Stimulated activated CD8-positive, alpha-beta memory T cell treated with anti-CD3 and anti-CD28 coated beads, Interleukin-15, amount 100 ng/mL, for 48 hours (primary cell): ENCODE measurements at places on chromosomes 16 and 17.

GRCh38 chr16:78444-79150 lies 572 bp downstream of the MPG start:
- DNase-seq: no peak

DNA sequence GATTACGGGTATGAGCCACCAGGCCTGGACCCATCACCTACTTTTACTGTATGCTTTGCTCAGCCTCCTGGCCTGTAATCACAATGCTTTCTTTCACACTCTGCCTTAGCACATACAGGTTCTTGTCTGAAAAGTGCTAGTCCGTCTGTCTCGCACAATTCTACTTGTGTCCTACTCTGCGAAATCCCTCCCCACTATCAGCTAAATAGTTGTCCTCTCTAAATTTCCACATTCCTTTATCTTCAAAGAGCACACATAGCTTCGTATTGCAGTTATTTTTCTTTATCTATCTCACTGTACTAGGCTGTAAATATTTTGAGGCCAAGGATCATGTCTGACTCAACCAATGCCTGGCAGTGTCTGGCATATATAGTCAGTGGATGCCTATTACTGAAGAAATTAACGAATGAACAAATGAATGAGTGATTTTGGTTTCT lies 38.5 kb upstream of the ETV4 start:
- DNase-seq: no peak

DNA sequence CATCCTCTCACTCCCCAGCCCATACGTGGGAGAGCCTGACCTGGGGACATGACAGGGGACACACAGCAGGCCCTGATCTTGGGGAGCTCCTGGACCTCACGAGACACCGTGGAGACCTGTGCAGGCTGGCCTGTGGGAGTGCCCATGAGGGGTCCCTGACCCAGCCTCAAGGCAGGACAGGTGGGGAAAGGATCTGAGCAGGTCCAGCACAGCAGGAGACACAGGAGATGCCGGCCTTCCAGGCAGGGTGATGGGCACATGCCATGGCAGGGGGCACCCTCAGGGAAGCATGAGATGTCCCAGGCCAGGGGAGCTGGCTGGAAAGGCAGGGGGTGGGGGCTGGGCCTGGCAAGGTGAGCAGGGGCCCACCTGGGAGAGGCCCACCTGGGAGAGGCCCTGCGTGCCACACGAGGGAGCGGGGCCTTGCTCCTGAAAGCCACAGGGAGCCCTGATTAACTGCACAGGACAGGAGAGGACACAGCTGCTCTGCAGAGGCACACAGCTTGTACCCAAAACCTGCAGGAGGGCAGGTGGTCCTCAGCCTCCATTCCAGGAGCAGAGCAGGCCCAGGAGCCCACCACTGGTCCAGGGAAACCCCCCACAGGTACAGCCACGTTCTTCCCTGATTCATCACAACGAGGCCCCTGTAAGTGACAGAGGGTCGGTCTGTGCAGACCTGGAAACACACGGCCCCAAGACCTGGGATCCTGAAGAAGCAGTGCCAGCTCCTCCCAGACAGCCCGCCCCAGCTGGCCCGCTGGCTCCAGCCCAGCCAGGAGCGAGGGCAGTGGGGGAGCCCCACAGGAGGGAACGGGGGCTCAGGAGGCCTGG lies 26.6 kb upstream of the KRT17 start:
- DNase-seq: no peak

- peak; percentile 73 for DNase-seq
These were observed at the start of gene SEPTIN1 for GRCh38 chr16:30382111-30382881. SEPTIN1 (minus strand) TSS chr16:30382561; CDS start chr16:30382542, 19 bp downstream.

DNA sequence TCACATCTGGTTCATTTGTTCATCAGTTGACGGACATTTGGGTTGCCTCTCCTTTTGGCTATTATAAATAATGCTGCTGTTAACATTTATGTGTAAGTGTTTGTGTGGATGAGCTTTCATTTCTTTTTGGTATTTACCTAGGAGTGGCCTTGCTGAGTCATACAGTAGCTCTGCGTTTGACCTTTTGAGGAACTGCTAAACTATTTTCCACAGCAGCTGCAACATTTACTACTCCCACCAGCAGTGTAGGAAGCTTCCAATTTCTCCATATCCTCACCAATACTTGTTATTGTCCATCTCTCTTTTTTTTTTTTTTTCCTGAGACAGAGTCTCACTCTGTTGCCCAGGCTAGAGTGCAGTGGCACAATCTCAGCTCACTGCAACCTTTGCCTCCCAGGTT lies 20.7 kb upstream of the PLCG2 start:
- no peak for DNase-seq

- DNase-seq: no peak
These were observed 501.2 kb downstream of the SHISA9 start for GRCh38 chr16:13402601-13403000.

- DNase-seq: no peak
These were observed 145.6 kb upstream of the TBX2 start for GRCh38 chr17:61253937-61254574.

DNA sequence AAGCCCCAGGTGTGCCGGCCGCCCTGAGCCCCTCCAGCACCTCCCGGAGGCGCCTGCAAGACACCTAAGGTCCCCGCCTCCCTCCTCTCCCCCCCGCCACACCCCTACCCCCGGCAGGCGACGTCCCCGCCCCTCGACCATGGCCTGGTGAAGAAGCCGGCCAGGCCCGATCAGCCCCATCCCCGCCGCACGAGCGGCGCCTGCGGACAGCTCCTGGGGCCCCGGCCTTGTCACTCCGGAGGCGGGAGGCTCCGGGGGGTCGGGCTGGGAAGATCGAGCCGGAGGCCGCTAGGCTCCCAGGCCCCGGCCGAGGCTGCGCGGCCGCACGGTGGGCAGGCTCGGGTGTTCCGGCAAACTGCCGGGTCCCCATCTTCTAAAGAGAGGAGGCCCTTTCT lies 405 bp upstream of the ACE start:
- no peak for DNase-seq

DNA sequence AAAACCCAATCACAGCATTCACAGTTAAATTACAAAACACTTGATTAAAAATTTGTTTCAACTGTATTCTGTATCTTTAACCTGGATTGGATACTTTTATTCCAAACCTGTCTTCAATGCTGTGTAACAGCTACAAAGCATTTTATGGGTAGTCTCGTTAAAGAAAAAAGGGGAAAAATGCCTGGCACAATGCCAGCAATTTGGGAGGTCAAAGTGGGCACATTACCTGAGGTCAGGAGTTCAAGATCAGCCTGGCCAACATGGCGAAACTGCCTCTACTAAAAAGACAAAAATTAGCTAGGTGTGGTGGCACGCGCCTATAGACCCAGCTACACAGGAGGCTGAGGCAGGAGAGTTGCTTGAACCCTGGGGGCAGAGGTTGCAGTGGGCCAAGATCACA lies 4.0 kb downstream of the GNA13 start:
- DNase-seq: no peak

GRCh38 chr17:20994779-20995149 lies 48.0 kb downstream of the USP22 start:
- no peak for DNase-seq

GRCh38 chr17:65115839-65116238 lies 21.3 kb upstream of the RGS9 start:
- DNase-seq: no peak

GRCh38 chr16:75485230-75486013 lies 9.8 kb downstream of the CHST6 start:
- no peak for DNase-seq

- DNase-seq: no peak
These were observed 641 bp upstream of the NT5C3B start for GRCh38 chr17:41836550-41837196.

GRCh38 chr16:164827-165538 lies 795 bp upstream of the HBM start:
- no peak for DNase-seq

- no peak for DNase-seq
These were observed 45.9 kb downstream of the AXIN2 start for GRCh38 chr17:65515512-65515911.

- peak; percentile 60 for DNase-seq
These were observed 23.7 kb downstream of the CDH1 start for GRCh38 chr16:68760671-68761275.

DNA sequence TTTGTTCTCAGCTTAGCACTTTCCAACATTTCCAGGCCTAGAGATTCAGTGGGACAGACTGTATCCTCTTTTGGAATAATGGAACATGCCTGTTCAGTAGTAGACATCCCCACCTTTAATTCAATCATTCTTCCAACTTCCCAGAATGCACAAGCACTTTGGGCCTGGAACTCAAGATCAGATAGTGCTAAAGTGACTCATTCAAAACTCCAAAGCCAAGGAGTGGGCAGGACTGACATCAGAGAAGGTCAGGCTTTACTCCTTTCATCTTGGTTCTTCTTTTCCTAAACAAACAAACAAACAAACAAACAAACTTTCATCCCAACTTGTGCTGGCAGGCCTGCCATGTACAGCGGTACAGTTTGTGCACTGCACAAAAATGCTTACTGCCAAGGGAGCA lies 172.0 kb downstream of the AXIN2 start:
- DNase-seq: no peak

DNA sequence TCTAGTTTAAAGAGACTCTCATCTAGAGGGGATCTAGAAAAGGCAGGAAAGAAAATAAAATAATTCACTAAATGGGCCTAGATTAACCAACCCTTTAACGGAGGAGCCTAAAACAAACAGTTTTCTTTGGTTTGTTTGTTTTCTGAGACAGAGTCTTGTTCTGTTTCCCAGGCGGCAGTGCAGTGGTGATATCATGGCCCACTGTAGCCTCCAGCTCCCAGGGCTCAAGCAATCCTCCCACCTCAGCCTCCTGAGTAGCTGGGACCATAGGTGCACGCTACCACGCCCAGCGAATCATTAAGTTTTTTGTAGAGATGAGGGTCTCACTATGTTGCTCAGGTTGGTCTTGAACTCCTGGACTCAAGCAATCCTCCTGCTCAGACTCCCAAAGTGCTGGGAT lies 122.3 kb upstream of the TOB1 start:
- no peak for DNase-seq

DNA sequence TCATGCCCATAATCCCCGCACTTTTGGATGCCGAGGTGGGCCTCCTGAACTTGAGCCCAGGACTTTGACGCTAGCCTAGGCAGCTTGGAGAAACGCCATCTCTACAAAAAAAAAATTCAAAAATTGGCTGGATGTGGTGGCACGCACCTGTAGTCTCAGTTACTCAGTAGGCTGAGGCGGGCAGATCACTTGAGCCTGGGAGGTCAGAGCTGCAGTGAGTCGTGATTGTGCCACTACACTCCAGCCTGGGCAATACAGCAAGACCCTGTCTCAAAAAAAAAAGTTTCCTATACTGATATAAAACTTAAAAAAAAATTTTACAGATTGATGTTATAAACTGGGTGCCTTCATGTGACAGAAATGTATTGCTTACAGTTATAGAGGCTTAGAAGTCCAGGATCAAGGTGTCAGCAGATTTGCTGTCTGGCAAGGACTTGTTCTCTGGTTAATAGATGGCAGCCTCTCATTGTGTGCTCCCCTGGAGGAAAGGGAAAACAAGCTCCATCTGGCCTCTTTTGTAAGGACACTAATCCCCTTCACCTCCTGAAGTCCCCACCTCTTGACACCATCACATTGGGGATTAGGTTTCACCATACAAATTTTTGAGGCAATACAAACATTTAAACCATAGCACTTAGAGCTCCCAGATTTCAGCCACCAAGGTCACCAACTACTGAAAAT lies 8.5 kb upstream of the CES3 start:
- DNase-seq: no peak

GRCh38 chr17:29412780-29413565 lies 22.8 kb downstream of the TAOK1 start:
- no peak for DNase-seq

DNA sequence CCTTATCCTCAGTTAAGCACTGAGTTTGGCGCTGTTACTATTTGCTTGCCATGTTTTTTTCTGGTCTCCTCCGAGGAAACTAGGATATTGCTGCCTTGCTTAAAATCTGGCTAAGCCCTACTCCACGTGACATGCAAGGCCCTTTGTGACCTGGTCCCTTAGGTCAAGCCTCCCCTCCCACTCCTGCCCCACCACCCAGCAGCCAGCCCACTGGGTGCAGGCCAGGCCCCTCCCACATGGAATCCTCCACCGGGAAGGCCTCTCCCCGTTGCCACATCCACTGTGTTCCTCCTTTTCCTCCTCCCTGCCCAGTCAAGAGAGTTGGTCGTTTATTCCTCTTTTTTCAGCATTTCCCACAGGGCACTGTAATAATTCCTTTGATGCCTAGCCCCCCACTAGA lies 16.2 kb downstream of the PSMD3 start:
- DNase-seq: no peak

DNA sequence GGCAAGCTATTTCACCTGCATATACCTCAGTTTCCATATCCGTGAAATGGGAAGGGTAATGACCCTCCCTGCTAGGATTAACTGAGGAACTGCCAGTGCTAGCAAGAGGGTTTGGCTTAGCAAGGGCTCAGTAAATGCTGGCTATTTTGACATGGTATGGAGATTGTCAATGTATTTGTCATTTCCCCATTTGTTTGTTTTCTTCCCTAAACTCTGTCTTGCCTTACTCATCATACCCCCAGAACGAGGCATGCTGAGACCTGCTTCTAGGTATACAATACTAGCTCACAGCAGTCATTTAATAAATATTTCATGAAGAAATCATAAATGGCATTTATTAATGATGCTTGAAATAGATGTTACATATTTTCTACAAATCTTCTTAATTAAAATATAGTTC lies 124.0 kb downstream of the DYNLRB2 start:
- no peak for DNase-seq

DNA sequence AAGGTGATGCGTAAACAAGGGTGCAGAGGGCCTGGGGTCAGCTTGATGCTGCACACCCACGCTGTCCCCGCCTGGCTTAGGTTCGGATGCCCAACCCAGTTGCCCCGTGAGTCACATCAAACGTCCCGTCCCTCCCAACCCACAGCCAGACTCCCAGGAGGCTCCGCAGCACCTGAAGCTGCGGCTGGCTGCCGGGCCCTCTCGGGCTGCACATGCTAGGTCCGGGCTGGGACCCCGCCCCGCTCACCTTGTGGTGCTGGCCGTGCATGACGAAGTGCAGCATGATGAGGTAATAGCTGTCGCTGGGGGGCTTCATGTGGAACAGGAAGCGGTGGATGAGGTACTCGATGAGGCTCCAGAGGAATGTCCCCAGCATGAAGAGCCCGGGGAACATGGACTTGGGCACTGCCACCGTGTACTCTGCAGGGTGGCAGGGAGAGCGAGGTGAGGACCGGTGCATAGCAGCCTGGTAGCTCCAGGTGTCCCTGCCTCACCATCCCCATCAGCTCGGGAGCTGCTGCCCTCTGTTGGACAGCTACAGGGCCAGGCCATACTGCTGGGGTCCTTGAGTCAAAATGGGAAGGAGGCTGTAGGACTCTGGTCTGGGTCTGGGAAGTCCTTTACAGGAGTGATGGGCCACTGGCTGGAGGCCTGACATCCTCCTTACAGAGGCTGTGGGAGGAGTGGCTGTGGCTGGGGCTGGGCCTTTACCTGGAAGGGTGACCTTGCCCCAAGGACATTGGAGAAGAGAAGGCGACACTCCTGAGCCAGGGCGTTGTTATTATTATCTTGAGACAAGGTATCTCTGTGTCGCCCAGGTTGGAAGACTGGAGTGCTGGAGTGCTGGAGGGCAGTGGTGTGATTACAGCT lies 18.3 kb upstream of the MLKL start:
- no peak for DNase-seq
